ENCODE measurements at places on chromosomes 13 and 19.

DNA sequence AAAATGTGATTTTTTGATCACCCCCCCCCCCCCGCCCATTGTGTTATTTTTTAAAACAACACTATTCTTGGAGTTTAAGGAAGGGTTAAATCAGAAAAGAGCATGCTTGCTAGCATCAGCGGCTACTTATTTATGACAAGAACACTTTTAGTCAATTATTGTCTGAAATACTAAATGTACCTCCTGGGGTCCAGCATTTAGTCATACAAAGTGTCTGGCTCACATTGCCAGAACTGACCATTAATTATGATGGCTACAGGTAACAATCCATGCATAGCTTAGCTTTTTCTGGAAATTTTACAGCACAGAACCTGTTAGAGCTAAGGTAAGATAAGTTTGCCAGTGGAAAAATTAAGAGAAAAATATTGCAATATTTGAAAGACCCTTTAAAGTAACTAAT, 90.1 kb downstream of the PCDH9 start:
- DNase-seq: no peak

GRCh38 chr19:47186446-47187334, 44.3 kb downstream of the BBC3 start:
- DNase-seq: no peak

- DNase-seq: no peak
These were observed 5.9 kb downstream of the LSM14A start for GRCh38 chr19:34178274-34178610.

GRCh38 chr19:19444681-19445155, 39.2 kb downstream of the GATAD2A start:
- DNase-seq: peak; percentile 39

DNA sequence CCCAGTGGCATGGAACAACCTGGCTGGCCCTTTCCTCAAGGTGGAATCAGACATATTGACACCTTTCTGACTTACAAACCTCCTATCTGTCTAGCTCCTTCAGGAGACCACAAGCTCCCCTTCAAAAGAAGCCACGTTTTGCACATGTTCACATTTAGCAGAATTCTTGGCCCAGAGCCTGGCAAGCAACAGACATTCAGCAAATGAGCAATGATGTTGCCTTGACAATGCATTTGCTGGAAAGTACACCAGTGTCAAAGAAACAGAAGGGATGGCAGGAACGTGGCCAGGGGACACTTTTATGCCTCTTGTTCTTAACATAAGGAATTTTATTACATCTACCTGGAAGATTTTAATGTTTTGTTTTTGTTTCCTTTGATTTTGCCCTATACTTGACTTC, 85.5 kb upstream of the FGF14 start:
- no peak for DNase-seq

- DNase-seq: no peak
These were observed 202.5 kb upstream of the SERP2 start for GRCh38 chr13:44171156-44171555.

DNA sequence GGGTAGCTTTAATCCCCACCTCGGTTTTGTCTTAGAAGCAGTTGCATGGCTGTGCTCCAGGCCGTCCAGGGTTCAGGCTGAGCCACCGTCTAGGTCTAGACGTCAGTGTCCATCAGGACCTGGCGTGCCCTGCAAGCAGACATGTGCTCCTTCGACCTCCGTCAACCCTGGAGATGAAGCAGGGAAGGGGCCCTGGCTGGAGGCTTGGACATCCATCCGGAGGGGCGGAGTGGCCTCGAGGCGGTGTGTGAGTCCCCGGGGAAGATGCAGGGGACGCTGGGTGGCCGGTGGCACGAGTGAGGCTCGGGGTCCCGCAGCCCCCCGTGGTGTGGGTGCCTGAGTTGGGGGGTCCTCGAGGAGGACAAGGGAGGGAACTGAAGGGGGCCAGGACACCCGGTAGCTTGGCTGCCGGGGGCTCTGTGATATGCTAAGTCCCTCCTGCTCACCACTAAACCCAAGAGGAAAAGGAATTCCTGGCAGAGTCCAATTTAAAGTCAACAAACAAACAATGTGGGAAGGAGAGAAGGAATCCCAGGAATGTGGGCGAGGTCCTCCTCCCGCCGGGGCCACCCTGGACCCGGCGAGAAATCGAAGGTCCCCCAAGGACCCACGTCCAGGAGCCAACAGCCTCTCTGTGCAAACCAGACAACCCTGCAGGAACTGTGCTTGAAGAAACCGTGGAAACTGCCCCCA, 14.9 kb upstream of the PTBP1 start:
- peak; percentile 29 for DNase-seq

DNA sequence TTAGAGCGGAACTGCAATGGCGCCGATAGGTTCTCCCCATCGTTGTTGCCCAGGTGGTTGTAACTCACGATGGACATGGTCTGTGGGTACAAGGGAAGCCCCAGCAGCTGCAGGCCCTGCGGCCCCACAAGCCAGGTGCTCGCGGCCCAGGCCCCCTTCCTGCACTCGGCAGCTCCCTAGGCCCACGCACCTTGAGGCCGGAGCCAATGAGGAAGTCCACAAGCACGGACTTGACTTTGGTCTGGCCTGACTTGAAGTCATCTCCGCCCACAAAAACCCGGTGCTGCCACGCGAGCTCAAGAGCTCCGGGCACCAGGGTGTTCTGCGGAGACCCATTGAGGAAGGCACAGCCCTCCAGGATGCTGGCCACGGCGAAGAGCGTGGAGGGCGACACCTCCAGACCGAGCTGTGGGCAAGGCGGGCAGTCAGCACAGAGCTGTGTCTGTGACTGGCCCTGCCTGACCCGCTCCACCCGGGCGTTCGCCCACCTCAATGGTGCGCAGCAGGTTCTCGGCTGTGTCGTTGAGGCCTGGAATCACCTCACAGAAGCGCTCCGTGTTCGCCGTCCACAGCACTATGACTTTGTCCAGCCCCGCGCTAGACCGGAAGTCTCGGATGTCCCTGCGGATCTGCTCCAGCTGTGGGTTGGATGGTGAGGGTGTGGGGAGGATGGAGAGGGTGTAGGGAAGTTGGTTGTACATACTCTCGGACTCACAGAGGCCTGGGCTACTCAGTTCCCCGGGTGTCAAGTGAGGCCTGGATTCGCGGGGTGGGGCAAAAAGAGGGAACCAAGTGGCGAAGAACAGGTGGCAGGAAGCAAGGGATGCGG, 1.9 kb downstream of the ISYNA1 start:
- DNase-seq: no peak

GRCh38 chr19:32166238-32166637, 179.2 kb upstream of the ZNF507 start:
- no peak for DNase-seq

- no peak for DNase-seq
These were observed 27.5 kb upstream of the OBI1 start for GRCh38 chr13:78686461-78686860.

- DNase-seq: no peak
These were observed 21.3 kb downstream of the GATAD2A start for GRCh38 chr19:19426799-19427198.

- no peak for DNase-seq
These were observed 1.4 kb upstream of the ZNF584 start for GRCh38 chr19:58406818-58407657.

- DNase-seq: no peak
These were observed 677.4 kb upstream of the SLITRK6 start for GRCh38 chr13:86476656-86477055.

- peak; percentile 72 for DNase-seq
These were observed 170.0 kb downstream of the KDM4B start for GRCh38 chr19:5138606-5139582.
